Choroid plexus epithelial cell (primary cell): ENCODE measurements at places on chromosomes 3 and 15.
A peak's percentile ranks its signal among the peaks of the same experiment; 100 is the strongest.

- no peak for DNase-seq
These were observed 806.9 kb downstream of the GRM7 start for GRCh38 chr3:7667774-7668173.

DNA sequence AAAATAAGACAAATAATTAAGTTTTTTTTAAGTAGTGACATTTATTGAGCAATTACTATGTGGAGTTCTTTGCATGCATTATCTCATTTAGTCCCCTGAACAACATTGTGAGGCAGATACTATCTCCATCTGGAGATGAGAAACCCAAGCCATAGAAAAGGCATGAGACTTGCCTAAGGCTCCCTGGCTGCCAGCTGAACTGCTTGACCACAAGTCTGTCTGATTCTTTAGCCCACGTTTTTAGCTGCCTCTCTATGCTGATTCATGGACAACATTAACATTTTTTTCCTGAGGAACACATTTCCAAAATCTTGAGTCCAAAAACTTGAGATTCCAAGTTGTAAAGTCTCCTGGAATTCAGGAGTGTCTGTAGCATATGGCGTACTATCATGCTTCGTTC lies 263.6 kb upstream of the GOLGA6L4 start:
- DNase-seq, result peak; percentile 48

DNA sequence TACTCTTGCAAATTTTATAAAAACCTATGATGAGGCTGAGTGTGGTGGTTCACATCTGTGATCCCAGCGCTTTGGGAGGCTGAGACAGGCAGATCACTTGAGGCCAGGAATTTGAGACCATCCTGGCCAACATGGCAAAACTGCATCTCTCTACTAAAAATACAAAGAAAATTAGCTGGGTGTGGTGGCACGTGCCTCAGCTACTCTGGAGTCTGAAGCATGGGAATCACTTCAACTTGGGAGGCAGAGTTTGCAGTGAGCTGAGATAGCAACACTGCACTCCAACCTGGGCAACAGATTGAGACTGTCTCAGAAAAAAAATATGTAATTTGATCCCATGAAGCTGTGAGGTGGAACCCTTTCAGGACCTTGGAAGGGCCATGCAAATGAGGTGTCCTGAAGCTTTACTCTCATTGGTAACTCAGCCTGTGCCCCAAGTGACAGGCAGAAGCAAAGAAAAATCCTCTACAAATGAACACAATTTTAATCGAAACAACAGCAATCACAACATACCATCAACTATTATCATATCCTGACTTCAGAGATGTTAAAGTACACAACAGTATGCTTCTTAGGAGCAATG lies 84.6 kb upstream of the CDV3 start:
- DNase-seq, result peak; percentile 87

DNA sequence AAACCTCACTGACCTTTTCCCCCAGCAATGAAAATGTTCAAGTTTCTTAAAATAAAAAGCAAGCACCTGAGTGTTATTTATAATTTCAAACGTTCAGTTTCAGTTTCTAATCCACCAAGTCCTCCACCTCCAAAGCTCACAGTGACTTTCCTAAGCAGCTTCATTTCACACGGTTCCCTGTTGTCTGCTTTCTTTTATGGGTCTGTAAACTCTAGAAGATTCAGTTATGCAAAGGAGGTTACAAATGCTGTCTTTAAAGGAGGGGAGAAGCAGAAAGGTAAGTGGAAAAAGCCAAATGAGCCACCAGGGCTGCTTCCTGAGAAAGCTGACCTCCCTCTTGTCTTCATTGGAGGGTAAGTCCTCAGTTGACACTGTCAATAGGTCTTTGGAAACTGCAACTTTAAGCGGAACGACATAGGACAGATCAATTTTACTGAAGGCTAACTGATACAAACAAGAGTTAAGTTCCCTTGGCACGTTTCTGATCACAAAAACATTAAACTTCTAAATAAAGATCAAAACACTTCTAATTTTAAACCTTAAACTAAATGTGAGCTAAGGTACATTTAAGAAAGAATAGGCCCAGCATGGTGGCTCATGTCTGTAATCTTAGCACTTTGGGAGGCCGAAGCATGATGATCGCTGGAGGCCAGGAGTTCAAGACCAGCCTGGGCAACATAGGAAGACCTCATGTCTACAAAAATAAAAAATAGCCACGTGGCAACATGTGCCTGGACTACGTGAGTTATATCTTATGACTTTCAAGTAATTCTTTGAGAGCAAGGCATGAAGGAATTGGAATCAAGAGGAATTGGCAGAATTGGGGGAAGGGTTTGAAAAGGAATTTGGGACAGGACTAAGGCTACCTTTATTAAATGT lies 151.9 kb upstream of the UBE2E1 start:
- no peak for DNase-seq

GRCh38 chr3:30315447-30315846 lies 291.0 kb upstream of the TGFBR2 start:
- DNase-seq, result peak; percentile 59
